Fibroblast of skin of left quadriceps (primary cell): ENCODE measurements at places on chromosomes 12 and 14.

DNA sequence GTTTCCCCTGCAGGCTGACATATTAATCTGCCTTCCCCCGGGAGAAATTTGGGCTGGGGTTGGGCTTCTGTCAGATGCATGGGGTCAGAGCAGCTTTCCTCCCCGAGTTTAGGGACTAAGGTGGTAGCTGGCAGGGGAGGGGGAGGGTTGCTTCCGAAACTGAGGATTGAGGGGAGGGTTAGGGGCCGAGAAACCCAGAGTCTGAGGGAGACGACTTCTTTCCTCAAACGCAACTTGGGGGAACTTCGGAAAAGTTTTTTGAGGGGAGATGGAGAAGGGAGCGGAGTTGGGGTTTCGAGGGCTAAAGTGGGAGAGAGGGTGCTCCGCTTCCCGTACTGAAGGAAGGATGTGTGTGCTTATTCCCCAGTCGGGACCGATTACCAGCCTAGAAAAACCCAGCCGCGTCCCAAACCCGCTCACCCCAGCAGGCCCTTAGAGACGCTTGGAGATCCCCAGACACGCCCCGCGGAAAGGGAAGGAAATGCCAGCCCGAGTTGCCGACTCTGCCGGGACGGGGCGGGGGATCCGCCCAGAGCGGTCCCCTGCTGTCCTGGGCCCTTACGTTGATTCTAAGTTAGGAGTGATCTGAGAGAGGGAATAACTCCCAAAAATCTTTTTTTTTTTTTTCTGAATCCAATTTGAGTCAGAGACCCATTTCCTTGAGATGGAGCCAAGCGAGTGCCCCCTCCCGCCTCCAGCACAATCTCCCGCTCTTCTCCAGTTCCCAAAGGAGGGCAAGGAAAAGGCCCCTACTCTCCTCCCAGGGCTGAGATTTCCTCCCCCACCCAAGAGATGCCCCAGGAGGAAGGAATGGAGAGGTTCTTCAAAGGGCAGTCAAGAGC is 61.9 kb downstream of the SMUG1 start:
- DNase-seq = no peak

DNA sequence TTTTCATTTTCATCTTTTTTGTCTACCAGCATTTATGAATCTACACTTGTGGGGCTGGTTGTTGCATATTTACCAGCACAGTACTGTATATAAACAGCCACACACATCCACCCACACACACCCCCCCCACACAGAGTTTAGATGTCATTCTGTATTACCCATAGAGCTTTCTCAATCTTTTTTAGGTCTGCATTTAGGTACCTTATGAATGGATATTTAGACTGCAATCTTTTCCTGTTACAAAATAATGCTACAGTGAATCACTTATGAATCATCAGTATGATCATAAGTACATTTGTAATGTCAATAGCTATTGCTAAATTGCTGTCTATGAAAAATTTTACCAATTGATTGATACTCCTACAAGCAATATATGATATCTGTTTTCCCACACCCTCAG is 67.3 kb upstream of the STK38L start:
- no peak for DNase-seq

DNA sequence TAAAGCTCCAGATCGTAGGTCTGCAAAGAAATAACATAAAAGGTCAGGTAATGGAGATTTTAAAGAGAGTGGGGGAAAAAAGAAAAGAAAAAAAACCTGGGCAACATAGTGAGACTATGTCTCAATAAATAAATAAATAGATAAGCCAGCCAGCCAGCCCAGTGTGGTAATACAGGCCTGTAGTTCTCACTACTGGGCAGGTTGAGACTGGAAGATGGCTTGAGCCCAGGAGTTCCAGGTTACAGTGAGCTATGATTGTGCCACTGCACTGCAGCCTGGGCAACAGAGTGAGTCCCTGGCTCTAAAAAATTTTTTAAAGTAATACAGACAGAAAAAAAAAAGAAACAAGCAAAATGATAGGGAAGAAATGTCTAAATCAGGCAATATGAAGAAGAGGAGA is 43.2 kb upstream of the BBS10 start:
- DNase-seq = no peak

DNA sequence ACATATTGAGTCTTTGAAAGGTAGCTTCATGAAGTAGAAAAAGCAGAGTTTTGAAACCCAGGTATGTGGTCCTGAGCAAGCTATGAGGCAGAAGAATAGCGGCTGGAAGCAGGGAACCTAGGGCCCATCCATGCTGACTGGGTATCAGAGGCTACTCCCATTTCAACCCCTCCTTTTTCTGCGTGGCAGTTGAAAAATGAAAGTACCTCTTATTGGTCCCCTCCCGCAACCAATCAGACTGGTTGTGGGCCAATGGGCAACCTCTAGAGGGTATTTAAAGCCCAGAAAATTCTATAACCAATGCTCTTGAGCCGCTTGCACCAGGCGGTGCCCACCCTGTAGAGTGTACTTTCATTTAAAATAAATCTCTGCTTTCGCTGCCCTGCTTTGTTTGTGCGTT is 1.6 kb upstream of the SNRPF start:
- no peak for DNase-seq
